ENCODE measurements at places on chromosomes 3 and 15.

DNA sequence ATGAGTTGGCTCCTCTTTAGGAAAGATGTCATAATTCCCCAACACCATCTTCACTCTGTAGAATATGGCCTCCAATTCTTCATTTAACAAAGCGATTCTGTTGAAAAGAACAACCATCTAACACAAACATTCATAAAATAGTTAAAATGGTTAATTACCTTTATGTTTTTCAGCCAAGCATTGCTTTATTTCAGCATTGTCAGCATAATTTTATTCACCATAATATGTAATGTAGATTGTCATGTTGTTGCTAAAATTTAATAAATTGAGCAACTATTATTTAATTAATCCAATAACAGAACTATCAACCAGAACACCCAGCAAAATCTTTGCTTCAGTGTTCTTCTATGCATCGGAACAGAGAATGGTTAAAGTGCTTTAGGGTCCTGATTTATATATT, 46.2 kb upstream of the EPHA3 start:
- no peak for DNase-seq

GRCh38 chr3:34107669-34108068, 309.2 kb downstream of the PDCD6IP start:
- no peak for DNase-seq

- no peak for DNase-seq
Observed at GRCh38 chr3:9169956-9170850, 79.2 kb downstream of the SRGAP3 start.

DNA sequence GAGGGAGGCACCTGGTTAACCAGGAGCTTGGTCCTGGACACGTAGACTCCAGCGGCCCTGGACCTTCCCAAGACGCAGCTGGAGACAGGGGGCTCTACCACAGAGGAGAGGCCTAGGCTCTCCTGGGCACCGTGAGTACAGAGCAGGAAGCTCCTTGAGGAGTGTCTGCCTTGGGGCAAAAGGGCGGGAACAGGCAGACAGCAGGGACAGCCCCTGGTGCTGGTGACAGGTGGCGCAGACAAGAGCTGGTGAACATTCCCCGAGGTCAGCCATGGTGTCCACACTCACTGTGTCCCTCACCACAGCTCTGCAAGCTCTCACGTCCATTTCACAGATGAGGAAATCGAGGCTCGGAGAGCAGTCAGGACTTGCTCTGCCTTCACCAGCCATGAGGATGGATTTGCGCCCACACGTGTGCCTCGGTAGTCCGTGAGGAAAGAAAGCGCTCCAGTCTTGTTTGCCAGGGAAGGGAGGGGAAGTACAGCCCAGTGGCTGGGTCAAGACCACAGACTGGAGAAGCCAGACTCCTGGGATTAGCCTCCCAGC, 2.6 kb upstream of the PLXNA1 start:
- DNase-seq, result no peak

DNA sequence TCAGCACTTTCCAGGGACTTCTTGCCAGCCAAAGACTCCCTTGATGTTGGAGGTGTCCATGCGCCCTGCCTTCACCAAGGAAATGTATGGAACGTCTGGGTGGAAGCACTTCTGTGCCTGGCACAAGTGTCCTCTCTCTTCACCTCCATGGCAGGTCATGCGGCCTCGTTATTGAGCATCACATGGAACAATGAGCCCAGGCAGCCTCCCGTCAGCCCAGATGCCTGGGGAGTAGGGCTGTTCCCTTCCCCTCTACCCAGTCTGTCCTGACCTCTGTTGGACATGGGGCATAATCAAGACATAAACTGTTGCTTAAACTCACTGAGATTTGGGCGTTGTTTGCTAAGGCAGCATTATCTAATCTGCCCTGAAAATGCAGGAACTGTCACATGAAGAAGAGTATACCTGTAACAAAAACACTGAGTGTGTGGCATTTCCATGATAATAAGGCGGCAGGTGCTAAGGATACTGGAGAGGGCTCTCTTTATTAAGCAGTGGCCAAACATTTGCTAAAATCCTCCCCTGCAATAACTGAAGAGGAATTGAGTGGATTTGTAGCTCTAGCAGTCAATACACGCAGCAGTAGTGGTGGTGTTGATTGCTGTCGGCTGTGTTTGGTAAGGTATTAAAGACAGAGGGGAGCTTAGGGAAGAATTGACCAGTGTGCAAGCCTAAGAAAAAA, 338.2 kb upstream of the ATP10A start:
- DNase-seq, result peak; percentile 80

- DNase-seq, result no peak
Observed at GRCh38 chr3:24290596-24290995, 204.1 kb downstream of the THRB start.

GRCh38 chr3:69659180-69659910, 79.9 kb upstream of the MITF start:
- DNase-seq, result no peak

GRCh38 chr15:70031261-70031660, 66.5 kb downstream of the TLE3 start:
- no peak for DNase-seq

GRCh38 chr3:182390421-182390820, 402.9 kb upstream of the ATP11B start:
- DNase-seq, result no peak

GRCh38 chr3:49656541-49657112, 17.5 kb upstream of the APEH start:
- no peak for DNase-seq

DNA sequence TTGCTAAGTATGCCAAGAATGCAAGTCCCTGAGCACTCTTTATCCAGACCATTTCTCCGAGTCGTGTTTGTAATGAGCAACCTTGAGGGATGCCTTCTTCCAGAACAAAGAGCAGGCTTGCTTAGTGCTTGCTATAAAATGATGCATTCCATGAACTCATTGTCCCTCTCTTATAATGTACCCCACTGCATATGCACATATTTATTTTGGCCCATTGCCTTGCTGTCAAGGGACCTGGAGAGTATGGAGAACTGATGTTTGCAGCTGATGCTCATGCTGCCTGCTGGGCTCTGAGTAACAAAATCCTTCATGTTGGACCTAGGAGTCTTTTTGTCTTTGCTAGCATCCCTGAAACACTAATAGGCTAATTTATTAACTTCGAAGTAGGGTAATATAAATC, 97.8 kb upstream of the AADACL2 start:
- DNase-seq, result no peak

GRCh38 chr3:4856986-4857385, 122.3 kb upstream of the BHLHE40 start:
- no peak for DNase-seq

- peak; percentile 91 for DNase-seq
Observed at GRCh38 chr3:52315977-52316764, at the start of gene DNAH1. TSS of gene DNAH1 (plus strand) at chr3:52316319. CDS start at chr3:52322443, 6,124 bp downstream.

- no peak for DNase-seq
Observed at GRCh38 chr3:19489936-19490335, 341.6 kb downstream of the KCNH8 start.

GRCh38 chr15:94231723-94232468, 535 bp downstream of the MCTP2 start:
- DNase-seq, result no peak

- DNase-seq, result no peak
Observed at GRCh38 chr3:77566055-77566454, 526.2 kb downstream of the ROBO2 start.

DNA sequence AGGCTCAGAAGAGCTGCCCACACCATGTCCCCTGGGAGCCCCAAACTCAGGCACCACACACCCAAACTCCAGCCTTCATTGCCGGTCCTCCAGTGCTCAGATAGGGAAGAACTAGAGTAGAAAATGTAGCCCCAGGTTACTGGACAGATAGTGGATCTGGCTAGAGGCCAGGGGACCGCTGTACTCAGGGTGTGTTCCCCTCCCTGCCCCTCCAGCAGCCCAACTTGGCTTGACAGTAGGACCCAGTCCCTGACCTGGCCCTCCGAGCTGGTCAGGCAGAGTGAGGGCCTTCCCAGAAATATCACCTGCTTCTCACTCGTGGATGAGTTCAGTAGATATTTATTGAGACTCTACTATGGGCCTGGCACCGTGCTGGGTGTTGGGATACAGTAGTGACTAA, 100.0 kb downstream of the CORO2B start:
- no peak for DNase-seq

DNA sequence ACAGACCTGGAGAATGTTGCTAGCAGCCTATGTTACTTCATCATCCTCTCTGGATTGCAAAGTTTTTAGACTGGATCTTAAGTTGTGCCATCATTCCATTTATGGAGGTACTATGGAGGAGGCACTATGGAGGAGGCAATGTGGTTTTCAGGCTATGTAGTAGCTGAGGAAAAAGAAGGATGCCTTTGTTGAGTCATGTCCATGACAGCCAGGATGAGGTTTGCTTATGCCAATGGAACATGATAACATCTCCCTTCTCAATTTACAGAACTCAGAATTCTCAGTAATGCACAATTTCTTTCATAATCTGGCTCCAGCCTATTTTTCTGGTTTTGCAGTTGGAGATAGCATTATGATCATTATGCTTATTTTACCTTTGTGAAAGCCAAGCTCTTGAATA, 65.9 kb upstream of the TMEM108 start:
- no peak for DNase-seq
